ENCODE measurements at places on chromosomes 5 and 9.

- DNase-seq = no peak
These were observed at the start of gene DRD1 for GRCh38 chr5:175444060-175444904. DRD1 (minus strand) TSS chr5:175444182; CDS start chr5:175443099, 1,083 bp downstream.

DNA sequence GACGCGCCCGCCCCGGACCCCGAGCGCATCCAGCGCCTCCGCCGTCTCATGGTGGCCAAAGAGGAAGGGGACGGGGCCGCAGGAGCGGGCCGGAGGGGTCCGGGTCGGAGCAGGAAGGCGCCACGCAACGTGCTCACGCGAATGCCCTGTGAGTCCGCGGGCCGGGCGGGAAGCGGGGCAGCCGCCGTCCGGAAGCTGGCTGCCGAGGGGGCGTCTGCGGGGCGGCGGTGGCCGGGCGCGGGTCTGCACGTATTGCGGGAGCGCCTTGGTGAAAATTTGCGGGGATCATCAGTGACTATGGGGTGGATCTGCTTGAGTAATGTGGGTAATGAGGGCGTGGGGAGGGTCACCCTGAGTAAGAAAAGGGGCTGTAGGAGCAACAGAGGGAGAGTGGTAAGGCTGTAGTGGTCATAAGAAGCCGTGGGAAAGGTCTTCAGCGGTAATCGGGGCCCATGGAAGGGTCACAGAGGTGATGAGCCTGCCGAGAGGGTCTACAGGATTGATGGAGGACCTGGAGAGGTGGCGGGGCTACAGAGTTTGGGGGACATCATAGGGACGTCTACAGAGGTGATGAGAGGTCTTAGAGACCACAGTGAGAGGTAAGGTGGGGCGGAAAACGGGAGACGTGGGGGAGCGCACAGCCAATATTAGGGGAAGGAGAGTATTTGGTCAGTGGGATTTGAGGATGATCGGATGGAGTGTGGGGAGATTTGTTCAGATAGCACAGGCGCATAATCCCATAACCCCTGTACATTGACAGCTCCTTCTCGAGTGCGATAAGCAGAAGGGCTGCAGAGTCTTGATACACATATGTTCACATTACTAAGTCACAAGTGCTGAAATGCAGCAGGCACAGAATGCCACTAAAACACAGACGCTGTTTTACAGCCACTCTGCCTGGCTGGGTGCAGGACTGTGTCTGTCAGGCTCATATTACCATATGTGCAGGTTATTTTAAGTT lies 819 bp downstream of the LSM11 start:
- no peak for DNase-seq

DNA sequence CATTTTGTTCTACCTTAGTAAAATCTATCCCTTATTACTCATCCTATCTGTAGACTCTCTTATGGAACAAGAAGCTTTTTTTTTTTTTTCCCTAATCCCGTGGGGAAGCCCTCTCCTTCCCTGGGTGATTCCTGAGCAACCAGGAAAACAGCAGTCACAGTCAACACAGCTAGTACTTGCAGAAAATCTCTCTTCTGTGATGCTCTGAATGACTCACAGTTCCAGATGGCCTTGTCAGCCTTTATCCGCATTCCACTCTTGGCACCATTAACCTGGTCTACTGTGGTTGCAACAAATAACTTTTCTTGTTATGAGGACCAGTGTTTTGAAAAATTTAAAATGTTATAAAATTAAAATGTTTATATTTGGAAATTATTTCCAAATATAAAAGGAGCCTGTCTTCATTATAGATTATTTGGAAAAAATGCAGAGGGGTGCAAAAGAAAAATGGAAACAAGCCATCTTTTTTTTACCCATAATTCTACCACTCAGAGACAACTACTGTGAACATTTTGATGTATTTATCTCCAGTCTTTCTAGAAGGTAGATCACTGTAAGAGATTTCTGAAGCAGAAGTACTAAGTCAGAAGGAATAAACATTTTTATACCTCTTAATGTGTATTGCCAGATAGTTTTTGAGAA lies 486.7 kb downstream of the RAB3C start:
- DNase-seq = no peak

DNA sequence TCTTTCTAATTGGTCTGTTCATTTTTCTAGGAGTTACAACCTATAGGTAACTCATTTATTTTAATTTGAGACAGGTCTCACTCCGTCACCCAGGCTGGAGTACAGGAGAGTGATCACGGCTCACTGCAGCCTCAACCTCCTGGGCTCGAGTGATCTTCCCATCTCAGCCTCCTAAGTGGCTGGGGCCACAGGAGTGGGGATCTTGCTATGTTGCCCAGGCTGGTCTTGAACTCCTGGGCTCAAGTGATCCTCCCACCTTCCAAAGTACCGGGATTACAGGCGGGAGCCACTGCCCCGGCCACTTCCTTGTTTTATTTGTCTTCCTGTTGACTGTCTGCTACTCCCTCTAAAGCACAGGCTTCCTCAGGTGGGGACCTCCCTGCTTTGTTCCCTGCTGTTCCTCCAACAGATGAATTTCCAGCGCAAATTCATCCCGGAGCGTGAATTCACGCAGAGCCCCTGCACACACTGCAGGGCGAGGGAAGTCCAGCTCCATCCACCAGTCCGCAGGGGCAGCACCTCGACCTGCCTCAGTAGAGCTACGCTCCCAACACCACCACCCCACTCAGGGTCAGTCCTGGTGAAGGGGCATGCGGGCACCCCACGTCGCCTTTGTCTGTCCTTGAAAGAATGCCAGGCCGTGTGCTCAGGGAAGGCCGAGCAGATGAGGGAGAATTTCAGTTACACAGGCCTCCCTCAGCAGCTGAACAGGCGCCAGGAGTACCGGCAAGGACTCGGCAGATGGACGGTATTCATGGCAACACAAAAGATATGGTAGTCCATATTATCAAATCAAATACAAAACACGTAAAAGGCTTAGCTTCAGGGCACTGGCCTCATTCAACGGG lies 6.3 kb downstream of the QSOX2 start:
- DNase-seq = no peak

- no peak for DNase-seq
These were observed 6.3 kb upstream of the IL3 start for GRCh38 chr5:132054031-132054696.
